ENCODE measurements at places on chromosomes 1 and 21. TPM values are rescaled to one million over a fixed set of nuclear protein-coding genes. Genes with fewer than 3 reads are reported as not detected.

C1orf115 gene
- 11.1 TPM for total RNA-seq

- DNase-seq = no peak
Observed at GRCh38 chr1:6037338-6037762, 8.3 kb upstream of the KCNAB2 start.

- peak; percentile 27 for DNase-seq
Observed at GRCh38 chr1:1752190-1752589, 26.1 kb downstream of the NADK start.

PLPPR4 gene
- total RNA-seq = 6.5 TPM

UBE2U gene
- total RNA-seq = not detected

GRCh38 chr1:46061146-46061545, 71.3 kb downstream of the PIK3R3 start:
- no peak for DNase-seq

GRCh38 chr21:42440187-42440792, 36.6 kb downstream of the UBASH3A start:
- no peak for DNase-seq

DNA sequence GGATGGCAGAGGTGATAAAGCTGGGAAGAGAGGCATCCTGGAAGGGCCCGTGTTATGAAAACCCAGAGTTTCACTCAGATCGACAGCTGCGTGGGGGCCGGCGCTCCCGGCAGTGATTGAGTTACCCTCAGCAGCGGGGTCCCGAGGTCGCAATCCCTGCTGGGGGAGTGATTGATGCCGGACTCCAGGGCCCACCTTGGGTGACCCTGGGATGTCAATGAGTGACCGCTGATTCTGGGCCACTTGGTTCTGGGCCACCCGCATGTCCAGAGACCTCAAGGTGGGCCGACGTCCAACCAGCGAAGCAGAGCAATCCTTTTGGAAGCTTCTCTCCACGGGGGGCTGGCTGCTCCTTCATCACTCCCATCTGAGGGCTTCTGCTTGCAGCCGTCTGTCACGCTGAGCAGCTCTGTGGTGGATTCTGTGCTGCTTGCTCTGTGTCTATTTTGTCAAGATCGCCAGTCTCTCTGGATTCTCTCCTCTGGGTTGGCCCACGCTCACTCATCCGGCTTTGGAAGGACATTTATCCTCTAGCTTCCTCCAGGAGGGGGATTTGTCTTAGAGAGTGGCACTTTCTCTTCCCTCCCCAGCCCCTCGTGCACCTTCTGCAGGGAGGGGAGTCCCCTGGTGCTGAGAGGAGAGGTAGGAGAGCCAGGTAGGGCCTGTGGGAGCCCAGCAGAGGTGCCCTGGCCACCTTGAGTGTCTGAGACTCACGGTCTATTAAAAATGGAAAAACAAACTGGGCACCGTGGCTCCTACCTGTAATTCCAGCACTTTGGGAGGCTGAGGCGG, 110.9 kb upstream of the C1orf174 start:
- DNase-seq = no peak

JAK1 gene
- total RNA-seq = 55.2 TPM

DNA sequence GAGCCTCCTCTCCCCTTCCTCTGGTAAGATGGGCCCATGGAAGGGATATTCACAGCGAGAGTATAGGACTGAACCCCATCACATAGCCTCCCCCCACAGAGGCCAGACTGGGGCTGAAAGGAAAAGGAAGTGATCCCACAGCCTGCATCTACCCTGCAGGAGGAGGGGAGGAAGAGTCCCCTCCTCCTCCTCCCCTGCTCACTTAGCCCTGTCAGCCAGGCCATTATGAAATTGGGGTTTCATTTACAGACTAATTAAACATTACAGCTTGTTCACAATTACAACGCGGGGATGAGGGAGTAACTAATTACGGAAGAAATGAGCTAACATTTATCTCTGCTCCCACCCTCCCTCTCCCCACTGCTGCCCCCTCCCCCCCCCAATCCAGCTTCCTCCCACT, 25.4 kb downstream of the DMAP1 start:
- no peak for DNase-seq

GRCh38 chr1:204128464-204128963, 23.3 kb downstream of the ETNK2 start:
- DNase-seq = no peak

HECTD3 gene
- total RNA-seq = 13.2 TPM

GRCh38 chr1:67700692-67701410, 15.8 kb downstream of the GADD45A start:
- DNase-seq = peak; percentile 53

DNA sequence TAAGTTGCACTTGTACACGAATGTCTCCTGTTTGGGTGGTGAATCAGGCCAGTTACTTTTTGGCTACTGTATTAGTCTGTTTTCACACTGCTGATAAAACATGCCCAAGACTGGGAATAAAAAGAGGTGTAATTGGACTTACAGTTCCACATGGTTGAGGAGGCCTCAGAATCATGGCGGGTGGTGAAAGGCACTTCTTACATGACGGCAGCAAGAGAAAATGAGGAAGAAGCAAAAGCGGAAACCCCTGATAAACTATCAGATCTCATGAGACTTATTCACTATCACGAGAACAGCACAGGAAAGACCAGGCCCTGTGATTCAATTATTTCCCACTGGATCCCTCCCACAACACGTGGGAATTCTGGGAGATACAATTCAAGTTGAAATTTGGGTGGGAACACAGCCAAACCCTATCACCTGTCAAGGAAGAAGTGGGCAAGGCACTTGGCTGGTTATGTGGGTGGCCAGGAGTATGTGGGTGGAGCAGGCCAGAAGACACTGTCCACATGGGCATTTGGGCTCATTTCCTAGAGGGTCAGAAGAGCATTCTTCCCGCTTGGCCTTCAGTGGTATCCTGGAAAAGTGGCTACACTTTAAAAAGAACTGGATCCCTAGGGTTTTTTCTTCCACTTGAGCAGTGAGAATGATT, 228.8 kb downstream of the HHAT start:
- DNase-seq = no peak

- peak; percentile 70 for DNase-seq
Observed at GRCh38 chr1:53319296-53320101, 8.4 kb downstream of the LRP8 start.

DNA sequence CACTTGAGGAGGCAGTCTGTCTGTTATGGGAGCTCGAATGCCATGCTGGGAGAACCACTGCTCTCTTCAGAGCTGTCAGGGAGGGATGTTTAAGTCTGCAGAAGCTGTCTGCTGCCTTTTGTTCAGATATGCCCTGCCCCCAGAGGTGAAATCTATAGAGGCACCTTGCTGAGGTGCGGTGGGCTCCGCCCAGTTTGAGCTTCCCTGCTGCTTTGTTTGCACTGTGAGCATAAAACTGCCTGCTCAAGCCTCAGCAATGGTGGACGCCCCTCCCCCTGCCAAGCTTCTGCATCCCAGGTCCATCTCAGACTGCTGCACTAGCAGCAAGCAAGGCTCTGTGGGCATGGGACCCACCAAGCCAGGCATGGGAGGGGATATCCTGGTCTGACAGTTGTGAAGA, 247.5 kb downstream of the LMX1A start:
- DNase-seq = no peak

DNA sequence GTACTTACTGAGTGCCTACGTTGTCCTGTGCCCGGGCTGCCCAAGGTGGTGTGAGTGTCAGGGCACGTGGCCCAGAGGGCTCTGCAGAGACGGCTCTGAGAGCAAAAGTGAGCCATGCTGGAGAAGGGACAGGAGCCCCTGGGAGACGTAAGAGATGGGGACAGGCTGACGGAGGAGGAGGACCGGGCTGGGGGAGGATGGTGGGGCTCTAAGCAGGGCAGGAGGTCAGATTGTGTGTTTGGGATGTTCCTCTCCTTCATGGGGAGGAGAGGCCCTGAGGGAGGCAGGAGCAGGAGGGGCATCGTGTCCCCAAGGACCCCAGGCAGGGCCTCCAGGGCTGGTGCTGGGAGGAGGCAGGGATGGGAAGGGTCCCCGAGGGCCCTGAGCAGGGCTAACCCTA, 158.9 kb downstream of the PCBP3 start:
- DNase-seq = no peak

DNA sequence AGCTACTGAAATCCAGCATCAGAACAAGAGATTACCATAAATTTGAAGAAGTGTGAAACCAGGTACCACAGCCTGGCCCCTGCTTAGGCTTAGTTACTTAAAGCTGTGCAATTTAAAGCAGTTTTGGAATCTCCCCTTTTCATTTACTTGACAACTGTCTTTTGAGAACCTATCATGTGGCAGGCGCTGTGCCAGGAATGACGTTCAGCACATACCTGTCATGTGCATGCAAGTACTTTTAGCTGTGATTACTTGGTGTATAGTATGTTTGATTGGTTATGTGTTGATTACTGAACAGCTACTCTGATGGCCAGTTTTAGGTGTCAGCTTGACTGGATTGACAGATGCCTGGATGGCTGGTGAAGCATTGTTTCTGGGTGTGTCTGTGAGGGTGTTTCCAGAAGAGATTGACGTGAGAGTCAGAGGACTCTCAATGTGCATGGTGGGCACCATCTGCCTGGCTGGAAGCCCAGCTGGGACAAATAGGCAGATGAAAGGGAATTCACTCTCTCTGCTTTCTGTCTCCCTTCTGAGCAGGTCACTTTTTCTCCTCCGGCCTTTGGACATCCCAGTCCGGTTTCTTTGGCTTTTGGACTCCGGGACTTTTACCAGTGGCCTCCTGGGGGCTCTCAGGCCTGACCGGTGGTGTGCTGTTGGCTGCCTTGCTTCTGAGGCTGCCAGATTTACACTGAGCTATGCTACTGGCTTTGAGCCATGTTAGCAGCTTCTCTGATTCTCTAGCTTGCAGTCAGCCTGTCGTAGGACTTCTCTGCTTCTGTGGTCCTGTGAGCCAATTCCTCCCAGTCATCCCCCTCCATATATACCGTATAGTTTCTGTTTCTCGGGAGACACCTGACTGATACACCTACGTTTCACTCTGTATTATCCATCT, 178.0 kb downstream of the RYR2 start:
- peak; percentile 87 for DNase-seq

GRCh38 chr1:7407980-7408770, 362.9 kb upstream of the VAMP3 start:
- DNase-seq = no peak

- no peak for DNase-seq
Observed at GRCh38 chr1:232108598-232108997, 482.0 kb downstream of the DISC1 start.

DNA sequence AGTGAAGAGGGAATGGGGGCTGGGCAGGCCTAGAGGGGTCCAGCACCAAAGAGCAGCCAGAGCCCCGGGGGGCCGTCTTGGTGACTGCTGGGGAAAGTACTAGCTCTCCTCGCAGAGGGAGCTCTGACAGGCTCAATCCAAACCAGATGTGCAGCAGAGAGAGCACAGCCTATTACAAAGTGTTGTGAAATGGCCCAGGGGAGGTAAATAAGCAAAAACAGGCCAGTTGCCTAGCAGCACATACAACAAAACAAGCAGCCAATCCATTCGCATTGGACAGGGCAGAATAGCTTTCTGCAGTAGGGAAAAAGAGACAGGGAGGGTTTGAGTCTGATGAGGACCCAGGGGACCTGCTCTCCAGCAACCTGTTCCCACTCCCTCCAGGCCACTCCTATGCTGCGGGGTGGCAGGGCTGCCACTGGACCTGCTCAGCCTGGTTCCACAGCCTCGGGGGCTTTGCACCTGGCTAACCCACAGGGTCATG, 239.6 kb upstream of the FGGY start:
- DNase-seq = peak; percentile 99

GRCh38 chr1:196659471-196659870, 7.6 kb downstream of the CFH start:
- DNase-seq = peak; percentile 13

DNA sequence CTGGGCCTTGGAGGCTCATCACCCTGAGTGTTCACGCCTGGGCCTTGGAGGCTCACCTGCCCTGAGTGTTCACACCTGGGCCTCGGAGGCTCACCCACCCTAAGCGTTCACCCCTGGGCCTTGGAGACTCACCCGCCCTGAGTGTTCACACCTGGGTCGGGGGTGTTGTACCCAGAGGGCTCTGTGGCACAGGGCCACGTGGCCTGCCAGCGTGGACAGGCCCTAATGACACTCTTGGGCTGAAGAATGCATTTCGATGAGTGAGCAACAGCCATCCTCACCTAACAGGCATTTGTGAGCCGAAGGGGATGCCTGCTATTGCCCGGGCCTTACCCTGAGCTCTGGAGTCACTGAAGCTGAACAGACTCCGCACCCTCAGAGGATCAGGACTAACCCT, 17.5 kb downstream of the SLC19A1 start:
- DNase-seq = no peak

DNA sequence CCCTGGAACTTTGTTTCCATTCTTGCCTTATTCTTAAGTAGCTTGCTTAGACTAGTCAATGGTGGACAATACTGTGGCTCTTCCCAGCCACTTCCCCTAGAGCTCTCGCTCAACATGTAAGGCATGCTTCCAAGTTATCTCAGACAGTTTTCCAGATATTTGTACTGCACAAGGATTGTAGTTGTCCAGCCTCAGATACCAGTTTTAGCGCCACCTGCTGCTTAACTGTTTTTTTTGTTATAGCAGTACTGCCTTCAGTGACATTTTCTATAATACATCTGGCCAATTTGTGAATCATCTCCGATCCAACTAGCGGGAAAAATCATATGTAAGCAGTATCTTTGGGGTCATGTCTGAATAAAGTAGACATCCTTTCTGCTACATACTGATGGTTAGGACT, 346.7 kb upstream of the ADGRL4 start:
- peak; percentile 40 for DNase-seq

- DNase-seq = peak; percentile 44
Observed at GRCh38 chr1:232578651-232579195, 51.2 kb downstream of the SIPA1L2 start.

- DNase-seq = no peak
Observed at GRCh38 chr1:154910851-154911250, 25.7 kb downstream of the PMVK start.

LCE1E gene
- total RNA-seq = not detected

DNA sequence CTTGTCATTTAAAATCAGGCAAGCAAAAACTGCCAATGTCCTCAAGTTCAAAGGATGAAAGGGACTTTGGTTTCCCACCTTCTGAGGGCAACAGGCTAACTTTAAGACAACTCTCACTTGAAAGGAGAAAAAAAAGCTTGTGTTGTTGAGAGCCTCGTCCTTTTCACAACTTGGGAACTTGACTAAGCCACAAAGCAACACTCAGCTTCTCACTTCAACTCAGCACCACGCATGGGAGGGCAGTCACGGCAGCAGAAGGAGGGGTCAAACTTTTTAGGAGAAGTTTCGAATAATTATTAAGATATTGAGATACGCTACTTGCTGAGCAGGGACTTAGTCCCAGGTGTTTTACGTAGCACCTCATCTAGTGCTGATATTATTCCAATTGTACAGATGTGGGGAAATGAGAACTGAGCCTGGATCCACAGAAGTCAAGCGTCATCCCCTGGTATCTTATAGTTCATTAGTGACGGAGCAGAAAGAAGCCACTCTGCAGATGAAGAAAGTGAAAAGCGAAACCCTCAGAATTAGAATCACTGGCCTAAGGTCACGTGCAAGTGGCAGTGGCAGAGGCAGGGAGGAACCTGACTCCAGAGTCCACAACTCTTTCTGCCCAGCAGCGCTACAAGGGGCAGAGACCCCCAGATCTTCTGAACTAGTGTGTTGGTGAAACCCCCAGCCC, 83.6 kb downstream of the JAK1 start:
- DNase-seq = no peak

GRCh38 chr1:226798427-226799411, 59.6 kb upstream of the ITPKB start:
- DNase-seq = peak; percentile 24

ZNF281 gene
- total RNA-seq = 11.4 TPM

- DNase-seq = no peak
Observed at GRCh38 chr1:183817576-183818288, 12.8 kb downstream of the RGL1 start.

Measured in muscle of leg (tissue), 16 donors.